ENCODE measurements at places on chromosomes 11 and 22.

DNA sequence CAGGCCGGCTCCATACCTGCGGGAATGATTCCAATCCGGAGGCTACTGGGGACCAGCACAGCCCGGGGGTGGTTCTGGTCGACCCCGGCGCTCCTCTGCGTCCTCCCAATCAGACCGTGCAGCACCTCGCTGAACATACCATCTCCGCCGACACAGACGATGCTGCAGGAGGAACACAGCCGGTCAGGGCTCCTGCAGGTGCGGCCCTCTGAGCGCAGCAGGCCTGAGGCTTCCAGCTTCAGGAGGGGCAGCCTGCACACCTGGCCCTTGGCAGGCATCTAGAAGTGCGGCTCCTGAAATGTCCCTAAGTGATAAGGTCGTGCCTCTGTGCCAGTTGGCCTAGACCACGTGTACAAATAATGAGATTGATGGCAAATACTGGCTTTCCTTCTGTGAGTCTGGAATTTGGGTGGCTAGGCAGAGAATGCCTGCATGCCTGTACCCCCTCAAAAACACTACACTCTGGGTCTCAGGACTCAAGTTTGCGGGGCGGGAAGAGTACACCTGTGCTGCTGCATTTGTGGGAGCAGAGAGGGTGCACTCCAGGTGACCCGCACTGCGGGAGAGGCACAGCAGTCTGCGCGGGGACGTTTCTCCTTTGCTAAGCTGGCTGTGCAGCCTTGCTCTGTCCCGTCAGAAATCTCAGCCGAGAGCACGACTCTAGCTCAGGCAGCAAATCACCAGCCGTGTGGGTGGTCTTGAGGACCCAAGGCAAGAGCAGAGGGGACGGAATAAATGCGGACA is 30.1 kb downstream of the CERK start:
- DNase-seq = no peak

GRCh38 chr11:47099214-47099917 is 77.3 kb downstream of the ARFGAP2 start:
- DNase-seq = no peak

DNA sequence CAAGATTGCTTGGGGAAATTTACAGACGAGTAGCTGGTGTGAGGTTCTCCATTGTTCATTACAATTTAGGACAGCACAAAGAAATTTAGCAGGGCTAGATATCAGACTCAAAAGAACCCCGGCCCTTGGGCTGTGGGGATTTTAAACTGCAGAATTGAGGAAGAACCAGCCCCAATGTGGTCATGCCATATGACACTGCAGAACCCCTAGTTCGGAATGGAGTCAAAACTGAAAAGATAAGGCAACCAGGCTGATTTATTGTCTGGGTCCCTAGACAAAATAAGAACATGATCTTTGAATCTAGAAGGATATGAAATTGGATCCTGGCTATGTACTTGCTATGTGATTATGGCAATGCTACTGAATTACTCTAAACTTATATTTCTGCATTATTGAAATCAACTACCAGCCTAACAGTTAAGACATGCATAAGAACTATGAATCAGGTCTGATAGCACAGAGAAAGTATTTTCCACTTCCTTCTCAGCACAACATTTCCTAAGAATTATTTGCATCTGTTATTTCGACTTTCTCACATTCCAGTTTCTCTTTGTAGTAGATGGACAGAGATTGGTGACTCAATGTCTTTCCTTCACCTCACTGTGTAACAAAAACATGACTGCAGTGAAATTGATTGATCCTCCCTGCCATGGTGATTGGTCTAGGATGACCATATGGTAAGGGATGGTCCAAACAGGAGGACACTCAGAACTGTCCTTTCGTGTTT is 13.2 kb downstream of the MMP3 start:
- DNase-seq = no peak

- no peak for DNase-seq
Observed at GRCh38 chr11:2869134-2869526, 16.4 kb downstream of the CDKN1C start.

DNA sequence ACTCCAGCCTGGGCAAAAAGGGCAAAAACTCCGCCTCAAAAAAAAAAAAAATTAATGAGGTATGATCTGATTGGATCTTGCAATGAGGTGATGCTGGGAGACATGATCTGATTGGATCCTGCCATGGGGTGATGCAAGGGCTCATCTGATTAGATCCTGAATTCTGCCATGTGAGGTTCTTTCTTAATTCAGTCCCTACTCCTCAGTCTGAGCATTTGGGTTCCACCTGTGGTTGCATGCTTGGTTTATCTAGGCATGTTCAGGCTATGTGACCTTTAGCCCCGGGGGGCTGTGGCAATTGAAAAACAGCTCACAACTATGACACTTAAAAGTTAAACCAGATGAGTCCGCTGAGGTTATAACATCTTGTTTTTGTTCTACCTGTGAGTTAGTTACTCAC is 4.8 kb upstream of the TRIM6 start:
- no peak for DNase-seq

DNA sequence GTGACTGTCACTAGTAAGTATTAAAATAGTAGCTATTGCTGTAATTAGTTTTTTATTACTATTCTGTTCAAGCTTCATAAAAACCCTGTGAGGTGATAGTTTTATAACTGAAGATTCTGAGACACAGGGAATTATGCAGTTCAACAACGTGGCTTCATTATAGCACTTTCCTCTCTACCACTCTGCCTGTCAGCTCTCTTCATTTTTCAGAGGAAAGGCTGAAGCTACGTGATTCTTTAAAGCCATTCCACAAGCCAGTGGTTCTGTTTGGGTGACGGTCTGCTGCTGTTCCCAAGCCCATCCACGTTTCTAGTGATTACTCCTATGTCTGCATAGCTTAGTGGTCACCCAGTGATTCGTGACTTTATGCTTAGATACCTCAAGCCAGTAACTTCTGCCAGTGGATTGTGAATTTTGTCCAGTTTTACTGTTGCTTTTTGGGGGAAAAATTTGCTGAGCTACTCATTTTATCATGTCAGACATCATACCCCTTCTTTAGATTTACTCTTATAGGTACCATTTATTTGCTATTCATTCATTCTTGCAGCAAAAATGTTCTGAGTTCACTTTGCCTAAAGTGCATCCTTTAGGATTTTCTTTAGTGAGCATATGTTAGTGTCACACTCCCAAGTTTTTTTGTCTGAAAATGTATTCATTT is 59.8 kb downstream of the UVRAG start:
- no peak for DNase-seq

DNA sequence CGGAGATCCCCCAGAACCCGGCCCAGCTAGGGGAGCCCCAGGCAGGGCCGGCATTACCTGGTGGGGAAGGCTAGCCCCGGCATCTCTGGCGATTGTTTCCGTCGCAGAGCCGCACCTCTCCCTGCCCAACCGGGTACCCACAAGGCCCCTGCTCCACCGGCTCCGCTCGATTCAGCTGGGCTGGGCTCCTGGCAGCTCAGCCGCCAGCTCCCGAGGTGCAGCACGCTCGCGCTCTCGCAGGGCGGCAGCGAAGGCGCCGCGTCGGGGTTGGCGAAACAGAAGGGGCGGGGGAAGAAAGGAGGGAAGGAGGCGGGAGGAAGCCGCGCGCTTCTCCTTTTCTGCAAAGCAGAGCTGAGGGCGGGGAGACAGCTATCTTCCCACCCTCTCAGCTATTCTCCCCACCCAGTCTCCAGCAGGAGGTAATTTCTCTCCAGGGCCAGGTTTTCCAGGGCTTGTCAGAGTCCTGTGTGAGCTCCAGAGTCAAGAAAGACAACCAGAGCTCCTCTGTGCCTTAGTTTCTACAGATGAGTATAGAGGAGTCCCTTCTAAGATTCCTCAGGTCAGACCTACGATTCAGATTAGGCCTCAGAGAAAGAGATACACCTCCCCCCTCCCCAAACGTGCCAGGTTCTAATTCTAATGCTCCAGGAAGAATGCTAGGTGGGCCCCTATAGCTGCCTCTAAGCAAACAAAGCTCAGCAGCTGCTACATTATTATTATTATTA is 62.0 kb downstream of the PAK1 start:
- DNase-seq = peak; percentile 71

- no peak for DNase-seq
Observed at GRCh38 chr11:133339495-133340140, 192.7 kb downstream of the OPCML start.

GRCh38 chr11:119772641-119773415 is 43.8 kb upstream of the NECTIN1 start:
- no peak for DNase-seq

DNA sequence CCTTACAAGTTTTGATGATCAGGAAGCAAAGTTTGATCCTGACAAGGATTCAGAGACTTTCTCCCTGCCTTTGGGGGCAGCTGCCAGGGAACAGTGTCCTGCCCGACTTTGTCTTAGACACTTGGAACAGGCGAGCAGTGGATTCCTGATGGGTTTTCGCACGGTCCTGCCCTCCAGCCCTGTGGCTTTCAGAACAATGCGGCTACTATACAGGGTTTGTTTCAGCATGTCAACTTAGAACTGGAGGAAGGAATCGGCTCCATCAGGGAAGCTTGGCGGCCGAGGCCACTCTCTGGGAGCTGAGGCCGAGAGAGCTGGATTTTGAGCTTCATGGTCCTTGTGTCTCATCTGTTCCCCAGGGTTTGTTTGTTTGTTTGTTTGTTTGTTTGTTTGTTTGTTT is 11.5 kb downstream of the ANO1 start:
- no peak for DNase-seq

DNA sequence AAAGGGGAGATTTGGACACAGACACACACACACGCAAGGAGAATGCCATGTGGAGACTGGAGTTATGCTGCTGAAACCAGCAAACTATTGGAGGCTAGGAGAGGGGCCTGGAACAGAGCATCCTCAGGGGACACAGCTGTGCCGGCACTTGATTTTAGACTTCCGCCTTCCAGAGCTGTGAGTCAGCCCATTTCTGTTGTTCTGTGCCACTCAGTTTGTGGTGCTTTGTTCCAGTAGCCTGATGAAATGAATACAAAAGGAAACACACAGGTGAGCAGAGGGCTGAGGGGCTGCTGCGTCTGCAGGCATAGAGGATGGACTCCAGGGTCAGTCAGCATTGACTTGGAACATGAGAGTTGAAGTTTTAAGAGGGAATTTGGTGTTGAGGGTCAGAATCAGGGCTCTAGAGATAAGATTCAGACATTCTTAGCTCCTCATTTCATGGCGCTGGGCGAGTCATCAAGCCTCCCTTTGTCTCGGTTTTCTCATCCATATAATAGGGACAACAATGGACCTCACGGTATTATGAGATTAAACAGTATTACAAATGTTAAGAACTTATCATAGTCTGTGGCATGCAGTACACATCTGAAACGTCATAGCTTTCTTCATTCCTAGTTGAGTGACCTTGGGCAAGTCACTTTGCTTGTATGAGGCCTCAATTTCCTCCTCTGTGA is 191.0 kb downstream of the MIAT start:
- no peak for DNase-seq

DNA sequence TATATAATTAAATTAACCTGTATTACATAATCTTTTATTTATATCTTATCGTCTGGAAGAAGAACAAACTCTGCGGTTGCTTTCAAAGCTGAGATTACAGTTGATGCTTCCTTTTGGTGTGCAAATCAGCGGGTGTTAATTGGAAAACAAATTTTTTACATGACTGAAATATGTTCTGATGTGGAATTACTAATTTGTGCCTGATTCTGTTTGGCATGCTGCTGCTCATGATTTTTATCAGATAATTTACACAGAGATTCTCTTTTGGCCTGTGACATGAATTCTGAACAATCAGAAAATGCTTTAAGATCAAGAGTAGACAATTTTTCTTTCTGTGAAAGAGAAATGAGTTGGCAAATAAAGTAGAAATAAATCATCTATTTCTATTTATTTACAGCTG is 510.8 kb downstream of the NELL1 start:
- no peak for DNase-seq

- no peak for DNase-seq
Observed at GRCh38 chr11:66076561-66076960, 6.5 kb downstream of the PACS1 start.

- no peak for DNase-seq
Observed at GRCh38 chr22:40665312-40665711, 14.0 kb upstream of the MCHR1 start.

- no peak for DNase-seq
Observed at GRCh38 chr11:3942160-3942955, 86.9 kb downstream of the STIM1 start.

GRCh38 chr11:95698676-95699557 is 90.7 kb downstream of the FAM76B start:
- no peak for DNase-seq

GRCh38 chr11:78140392-78141077 is 1.1 kb upstream of the ALG8 start:
- DNase-seq = no peak

DNA sequence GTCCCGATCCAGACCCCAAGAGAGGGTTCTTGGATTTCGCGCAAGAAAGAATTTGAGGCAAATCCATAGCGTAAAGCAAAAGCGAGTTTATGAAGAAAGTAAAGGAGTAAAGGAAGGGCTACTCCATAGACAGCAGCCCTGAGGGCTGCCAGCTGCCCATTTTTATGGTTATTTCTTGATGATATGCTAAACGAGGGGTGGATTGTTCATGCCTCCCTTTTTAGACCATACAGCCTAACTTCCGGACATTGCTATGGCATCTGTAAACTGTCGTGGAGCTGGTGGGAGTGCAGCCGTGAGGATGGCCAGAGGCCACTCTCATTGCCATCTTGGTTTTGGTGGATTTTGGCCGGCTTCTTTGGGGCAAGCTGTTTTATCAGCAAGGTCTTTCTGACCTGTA is 19.4 kb upstream of the SHANK3 start:
- no peak for DNase-seq

DNA sequence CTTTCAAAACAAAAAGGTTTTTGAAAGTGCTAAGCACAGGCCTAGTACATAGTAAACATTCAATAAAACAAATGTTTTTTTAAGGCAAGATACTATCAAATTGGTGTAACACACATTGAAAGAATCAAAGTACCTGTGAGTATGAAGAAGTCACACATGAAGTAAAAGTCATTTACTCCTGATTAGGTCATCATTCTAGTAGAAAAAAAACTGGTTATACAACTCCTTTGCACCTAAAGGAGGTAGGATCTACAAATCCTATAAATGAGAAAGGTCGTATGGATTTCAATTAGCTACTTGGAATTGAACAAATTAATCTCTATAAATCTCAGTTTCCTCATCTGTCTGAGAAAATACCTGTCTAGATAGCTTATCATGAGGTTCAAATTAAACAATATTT is 80.8 kb downstream of the SIK3 start:
- DNase-seq = no peak

- no peak for DNase-seq
Observed at GRCh38 chr11:8317159-8317558, 53.5 kb upstream of the LMO1 start.

DNA sequence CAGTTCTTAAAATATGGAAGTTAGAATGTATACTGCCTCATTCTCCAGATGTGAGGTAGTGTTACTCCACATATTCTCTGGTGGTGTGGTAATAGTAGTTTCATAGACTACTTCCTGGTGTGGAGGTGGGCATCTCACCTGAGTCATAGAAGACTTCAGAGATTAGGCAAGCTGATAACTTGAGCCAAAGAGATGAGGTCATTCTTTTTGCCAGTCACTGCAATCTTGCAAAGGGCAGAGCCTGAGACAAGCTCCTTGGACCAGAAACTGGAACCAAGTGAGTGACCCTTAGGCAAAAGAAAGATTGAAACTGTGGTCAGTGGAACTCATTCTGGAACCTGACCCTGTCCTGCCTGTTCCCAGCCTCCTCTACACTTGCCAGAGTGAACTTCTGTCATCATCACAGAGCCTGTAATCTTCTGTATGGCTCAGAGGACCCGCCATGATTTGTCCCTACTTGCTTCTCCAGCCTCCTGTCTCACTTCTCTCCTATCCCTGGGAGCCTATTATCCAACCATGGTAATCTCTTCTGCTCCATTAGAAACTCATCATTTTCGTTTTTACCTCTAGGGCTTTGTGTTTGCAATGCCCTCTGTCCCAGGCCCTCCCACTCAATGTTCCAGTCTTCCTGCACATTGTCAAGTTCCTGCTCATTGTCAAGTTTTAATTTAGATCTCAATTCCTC is 10.6 kb upstream of the CCDC83 start:
- DNase-seq = no peak

Measured in naive thymus-derived CD8-positive, alpha-beta T cell (primary cell).